ENCODE measurements at places on chromosomes 5 and 9.

- no peak for DNase-seq
These were observed 147.5 kb downstream of the CAVIN4 start for GRCh38 chr9:100725371-100725770.

- peak; percentile 63 for DNase-seq
These were observed 117.4 kb upstream of the RORB start for GRCh38 chr9:74379718-74380117.

DNA sequence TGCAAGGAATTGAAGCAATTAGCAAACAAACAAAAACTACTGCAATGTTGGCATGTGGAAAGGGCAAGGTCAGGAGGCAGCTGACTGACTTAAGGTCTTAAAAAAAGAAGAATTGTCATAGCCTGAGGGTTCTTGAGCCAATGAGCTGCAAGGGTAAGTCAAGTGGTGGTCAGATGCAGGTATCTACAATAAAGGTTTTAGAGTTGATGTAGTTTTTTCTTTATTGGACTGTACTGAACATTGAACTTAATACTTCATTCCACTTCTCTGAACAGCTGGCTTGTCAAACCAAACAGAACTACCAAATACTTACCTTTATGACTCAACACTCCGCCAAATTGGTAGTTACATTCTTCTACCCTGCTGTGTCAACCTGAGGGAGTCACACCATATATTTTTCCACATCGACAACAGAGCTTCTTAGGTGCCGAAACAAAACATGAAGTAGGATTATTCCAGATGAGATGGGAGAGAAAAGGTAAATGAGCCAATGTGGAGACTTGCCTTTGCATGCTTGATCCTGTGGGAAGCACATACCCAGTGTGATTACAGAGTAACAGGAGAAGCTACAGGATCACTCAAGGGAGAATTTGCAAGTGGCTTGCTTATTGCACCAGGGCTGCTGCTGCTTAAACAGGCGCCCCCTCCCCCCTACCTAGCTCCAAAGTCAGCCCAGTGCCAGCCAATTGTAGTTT, 35.3 kb downstream of the EQTN start:
- no peak for DNase-seq

- DNase-seq = no peak
These were observed 23.8 kb downstream of the DAB2 start for GRCh38 chr5:39400713-39401578.

DNA sequence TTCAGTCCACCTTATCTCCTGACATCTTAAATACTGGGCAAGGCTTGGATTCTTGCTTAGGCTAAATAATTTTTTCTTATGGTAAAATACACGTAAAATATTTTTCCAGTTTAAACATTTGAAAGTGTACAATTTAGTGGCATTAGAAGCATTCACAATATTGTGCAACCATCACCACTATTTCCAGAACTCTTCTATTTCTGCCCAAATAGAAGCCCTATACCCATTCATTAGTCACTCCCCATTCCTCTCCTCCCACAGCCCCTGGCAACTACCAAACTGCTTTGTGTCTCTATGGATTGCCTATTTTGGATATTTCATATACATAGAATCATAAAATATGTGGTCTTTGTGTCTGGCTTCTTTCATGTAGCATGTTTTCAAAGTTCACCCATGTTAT, 57.6 kb downstream of the IL31RA start:
- no peak for DNase-seq

GRCh38 chr5:1446602-1447343, 1.5 kb upstream of the SLC6A3 start:
- no peak for DNase-seq

DNA sequence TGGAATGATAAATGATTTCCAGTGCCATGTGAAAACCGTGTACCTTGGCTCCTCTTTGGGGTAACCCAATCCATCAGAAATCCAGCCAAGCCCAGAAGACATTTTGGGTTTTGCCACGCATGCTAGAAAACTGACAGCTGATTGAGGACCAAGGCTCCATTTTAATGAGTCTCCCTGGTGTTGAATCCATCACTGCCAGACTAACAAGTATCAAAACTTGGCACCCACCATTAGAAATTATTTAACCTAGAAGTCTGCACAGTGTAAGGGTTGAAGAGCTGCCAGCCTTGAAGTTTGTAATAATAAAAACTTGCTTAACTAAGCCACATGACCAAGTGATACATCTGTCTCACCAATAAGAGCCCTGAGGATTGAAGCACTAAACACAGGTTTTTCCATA, 369.9 kb downstream of the DNAH5 start:
- DNase-seq = no peak

DNA sequence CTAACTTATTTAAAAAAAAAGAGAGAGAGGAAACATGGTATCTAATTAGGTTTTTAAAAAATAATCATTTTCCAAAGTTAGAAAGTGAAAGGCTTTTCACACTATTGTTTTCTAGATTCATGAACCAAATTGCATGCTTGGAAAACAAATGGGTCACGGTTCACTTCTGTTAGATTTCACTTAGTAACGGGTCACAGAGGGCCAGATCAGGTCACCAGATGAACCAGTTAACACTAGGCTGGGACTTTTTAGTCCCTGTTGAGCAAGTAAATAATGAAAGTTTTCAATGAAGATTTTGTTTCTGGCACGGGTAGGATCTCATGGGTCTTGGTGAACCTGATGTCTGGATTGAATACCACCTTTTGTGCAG, 207.2 kb upstream of the RFX3 start:
- no peak for DNase-seq

- peak; percentile 80 for DNase-seq
These were observed 2.2 kb upstream of the GNPDA1 start for GRCh38 chr5:142014911-142015584.

DNA sequence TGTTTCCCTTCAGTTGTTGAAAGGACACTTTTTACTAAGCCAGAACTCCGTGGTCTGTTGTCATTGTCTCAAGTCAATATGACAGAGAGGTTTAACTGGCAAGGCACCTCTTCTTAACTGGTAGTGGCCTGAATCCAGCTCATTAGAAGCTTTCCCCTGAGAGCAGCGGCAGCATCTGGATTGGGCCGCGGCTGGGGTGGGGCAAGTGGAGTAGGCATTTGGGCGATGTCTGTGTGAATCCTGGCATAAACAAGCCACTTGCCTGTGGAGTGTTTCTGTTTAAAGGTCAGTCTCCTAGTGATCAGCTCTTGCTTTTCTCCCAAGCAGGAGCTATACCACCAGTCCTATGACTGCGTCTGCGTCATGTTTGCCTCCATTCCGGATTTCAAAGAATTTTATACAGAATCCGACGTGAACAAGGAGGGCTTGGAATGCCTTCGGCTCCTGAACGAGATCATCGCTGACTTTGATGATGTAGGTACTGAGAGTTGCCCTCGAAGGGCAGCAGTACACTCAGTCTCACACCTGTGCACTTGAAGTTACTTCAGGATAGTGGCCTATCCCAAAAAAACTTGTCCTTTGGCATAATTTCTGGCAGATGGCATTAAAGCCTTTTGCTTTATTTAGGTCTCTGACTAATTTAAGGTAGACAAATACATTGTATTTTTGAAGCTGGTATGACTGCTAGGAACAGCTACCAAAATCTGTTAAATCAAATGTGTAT, 48.9 kb downstream of the CFAP90 start:
- DNase-seq = no peak

DNA sequence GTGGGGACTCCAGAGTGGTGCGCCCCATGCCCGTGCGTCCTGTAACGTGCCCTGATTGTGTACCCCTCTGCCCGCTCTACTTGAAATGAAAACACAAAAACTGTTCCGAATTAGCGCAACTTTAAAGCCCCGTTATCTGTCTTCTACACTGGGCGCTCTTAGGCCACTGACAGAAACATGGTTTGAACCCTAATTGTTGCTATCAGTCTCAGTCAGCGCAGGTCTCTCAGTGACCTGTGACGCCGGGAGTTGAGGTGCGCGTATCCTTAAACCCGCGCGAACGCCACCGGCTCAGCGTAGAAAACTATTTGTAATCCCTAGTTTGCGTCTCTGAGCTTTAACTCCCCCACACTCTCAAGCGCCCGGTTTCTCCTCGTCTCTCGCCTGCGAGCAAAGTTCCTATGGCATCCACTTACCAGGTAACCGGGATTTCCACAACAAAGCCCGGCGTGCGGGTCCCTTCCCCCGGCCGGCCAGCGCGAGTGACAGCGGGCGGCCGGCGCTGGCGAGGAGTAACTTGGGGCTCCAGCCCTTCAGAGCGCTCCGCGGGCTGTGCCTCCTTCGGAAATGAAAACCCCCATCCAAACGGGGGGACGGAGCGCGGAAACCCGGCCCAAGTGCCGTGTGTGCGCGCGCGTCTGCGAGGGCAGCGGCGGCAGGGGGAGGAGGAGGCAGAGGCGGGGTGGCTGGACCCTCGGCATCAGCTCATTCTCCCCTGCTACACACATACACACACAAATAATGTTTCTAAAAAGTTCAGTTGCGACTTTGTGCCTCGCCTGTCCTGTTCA, 668 bp downstream of the GLIS3 start:
- no peak for DNase-seq

GRCh38 chr9:104836235-104836634, 72.3 kb downstream of the NIPSNAP3B start:
- DNase-seq = peak; percentile 24

- no peak for DNase-seq
These were observed 163.4 kb downstream of the CAAP1 start for GRCh38 chr9:26729187-26729586.

Data from Kasumi-1 (cell line).